ENCODE measurements at places on chromosomes 5 and 9. TPM values are rescaled to one million over a fixed set of nuclear protein-coding genes. Genes with fewer than 3 reads are reported as not detected.

- no peaks in the 10 kb centered on the region for H3K27me3 ChIP-seq
- no peaks in the 10 kb centered on the region for H3K36me3 ChIP-seq
- no peak overlapping the region for H3K4me3 ChIP-seq
These were observed 17.7 kb downstream of the SLC28A3 start for GRCh38 chr9:84322828-84323227.

DNA sequence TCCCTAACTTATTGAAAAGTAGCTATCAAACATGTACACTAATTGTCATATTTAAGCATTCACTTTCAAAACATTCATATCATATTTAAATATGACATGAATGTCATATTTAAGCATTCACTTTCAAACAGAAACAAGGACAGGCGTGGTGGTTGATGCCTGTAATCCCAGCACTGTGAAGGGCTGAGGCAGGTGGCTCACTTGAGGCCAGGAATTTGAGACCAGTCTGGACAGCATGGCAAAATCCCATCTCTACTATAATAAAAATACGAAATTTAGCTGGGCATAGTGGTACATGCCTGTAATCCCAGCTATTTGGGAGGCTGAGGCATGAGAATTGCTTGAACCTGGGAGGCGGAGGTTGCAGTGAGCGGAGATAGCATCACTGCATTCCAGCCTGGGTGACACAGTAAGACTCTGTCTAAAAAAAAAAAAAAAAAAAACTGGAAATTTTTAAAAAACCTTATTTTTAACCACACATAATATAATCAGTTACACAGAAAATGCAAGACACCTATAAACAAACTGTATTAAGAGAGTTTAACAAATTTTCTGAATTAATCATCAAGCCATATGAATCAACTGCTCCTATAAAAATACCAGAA, 88.1 kb downstream of the LPAR1 start:
- peaks cover 7% of the 10 kb centered on the region for H3K36me3 ChIP-seq
- no peaks in the 10 kb centered on the region for H3K27me3 ChIP-seq
- no peak overlapping the region for H3K4me3 ChIP-seq
- H3K4me1 ChIP-seq = peaks cover 42% of the 10 kb centered on the region
- H3K27ac ChIP-seq = peak overlapping the region; percentile 66
- peak; percentile 50 for DNase-seq

- H3K27ac ChIP-seq = no peak overlapping the region
- no peak for DNase-seq
- H3K4me3 ChIP-seq = no peak overlapping the region
These were observed 1185.0 kb upstream of the CDH18 start for GRCh38 chr5:21173036-21173435.

DNA sequence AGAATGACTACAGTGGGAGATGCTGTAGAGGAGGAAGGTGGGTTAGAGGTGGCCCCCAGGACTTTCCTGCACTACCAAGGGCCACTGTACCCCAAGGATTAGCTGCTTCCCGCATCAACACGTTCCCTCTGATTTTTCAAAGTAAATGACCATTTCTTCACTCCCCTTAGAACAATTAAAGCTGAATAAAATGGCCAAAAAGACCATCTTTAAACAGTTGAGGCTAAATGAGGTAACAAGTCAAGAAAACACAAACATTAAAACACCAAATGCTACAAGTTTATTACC, 740 bp upstream of the ERAP1 start:
- peak overlapping the region; percentile 94 for H3K4me3 ChIP-seq
- peaks cover 7% of the 10 kb centered on the region for H3K4me1 ChIP-seq
- H3K36me3 ChIP-seq = no peaks in the 10 kb centered on the region

DNA sequence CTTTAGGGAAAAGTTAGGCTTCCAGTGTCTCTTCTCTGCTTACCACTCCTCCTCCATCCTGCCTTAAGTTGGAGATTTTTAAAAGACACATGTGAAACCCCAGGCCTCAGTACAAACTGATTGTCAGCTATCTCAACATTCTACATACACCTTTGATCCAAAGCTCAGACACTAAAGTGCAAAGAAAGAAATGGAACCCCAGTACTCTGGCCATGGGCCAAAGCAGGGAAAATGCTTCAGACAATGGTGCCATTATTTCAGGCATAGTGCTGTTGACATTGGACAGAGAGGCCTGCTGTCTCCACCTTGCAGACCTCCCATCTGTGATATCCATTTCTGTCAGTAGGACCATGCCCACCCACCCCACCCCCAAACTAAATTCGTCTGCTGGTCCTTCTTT, 49.1 kb downstream of the G3BP1 start:
- no peaks in the 10 kb centered on the region for H3K27me3 ChIP-seq
- no peaks in the 10 kb centered on the region for H3K4me1 ChIP-seq
- no peak overlapping the region for H3K27ac ChIP-seq
- no peak for DNase-seq
- H3K36me3 ChIP-seq = peaks cover 5% of the 10 kb centered on the region

GRCh38 chr9:26413611-26414010, 479.0 kb downstream of the CAAP1 start:
- no peaks in the 10 kb centered on the region for H3K4me1 ChIP-seq
- DNase-seq = no peak
- H3K4me3 ChIP-seq = no peak overlapping the region
- H3K36me3 ChIP-seq = no peaks in the 10 kb centered on the region

- peaks cover 29% of the 10 kb centered on the region for H3K36me3 ChIP-seq
- no peaks in the 10 kb centered on the region for H3K27me3 ChIP-seq
- H3K27ac ChIP-seq = peak overlapping the region; percentile 90
These were observed 781 bp downstream of the FOXD1 start for GRCh38 chr5:73447530-73448462.

The SV2C gene
- not detected for total RNA-seq

All from GM23248 (cell line).